Natural killer cell treated with Interleukin-12 subunit alpha and Interleukin-12 subunit beta and Interleukin-15 and Interleukin-18, amount 100 ng/mL, for 72 hours (primary cell): ENCODE measurements at places on chromosomes 2 and 18. TPM values are rescaled to one million over a fixed set of nuclear protein-coding genes. Genes with fewer than 3 reads are reported as not detected.

DNA sequence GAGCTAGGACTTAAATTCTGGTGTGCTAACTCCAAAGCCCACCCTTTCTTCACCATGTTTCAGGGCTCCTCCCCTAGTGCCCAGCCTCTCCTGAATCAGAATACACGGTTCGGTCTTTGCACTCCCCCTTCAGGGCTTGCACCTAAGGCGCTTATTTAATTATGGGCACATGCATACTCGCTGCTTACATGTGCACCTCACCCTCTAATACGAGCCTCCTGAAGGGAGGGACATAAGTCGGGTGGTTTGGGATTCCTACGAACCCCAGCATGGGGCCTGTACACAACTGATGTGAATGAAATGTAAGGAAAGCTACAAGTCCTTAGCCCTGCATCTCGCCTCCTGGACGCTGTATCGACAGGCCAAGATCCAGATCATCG, 435 bp downstream of the IFT172 start:
- DNase-seq, result no peak

- DNase-seq, result no peak
Observed at GRCh38 chr2:233996461-233996860, 54.0 kb upstream of the SPP2 start.

DNA sequence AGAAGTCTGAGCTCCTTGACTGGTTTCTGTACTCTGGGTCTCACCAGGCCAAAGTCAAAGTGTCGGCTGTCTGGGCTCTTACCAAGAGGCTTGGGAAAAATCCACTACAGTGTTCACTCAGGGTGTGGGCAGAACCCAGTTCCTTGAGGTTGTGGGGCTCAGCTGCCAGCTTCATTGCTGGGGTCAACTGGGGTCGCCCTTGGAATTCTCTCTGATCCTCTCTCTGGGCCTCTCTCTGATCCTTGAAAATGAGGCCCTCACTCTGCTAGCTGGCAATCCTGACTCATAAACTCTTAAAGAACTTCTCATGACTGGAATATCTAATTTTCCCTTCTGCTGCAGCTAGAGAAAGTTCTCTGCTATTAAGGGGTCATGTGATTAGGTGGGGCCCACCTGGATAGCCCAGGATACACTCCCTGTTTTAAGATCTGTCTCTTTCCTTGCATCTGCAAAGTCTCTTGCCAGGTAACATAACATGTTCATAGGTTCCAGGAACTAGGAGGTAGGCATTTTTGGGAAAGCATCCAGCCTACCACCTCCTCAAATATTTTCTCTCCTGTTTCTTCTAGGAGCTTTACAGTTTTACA, 66.3 kb downstream of the SP110 start:
- no peak for DNase-seq

DNA sequence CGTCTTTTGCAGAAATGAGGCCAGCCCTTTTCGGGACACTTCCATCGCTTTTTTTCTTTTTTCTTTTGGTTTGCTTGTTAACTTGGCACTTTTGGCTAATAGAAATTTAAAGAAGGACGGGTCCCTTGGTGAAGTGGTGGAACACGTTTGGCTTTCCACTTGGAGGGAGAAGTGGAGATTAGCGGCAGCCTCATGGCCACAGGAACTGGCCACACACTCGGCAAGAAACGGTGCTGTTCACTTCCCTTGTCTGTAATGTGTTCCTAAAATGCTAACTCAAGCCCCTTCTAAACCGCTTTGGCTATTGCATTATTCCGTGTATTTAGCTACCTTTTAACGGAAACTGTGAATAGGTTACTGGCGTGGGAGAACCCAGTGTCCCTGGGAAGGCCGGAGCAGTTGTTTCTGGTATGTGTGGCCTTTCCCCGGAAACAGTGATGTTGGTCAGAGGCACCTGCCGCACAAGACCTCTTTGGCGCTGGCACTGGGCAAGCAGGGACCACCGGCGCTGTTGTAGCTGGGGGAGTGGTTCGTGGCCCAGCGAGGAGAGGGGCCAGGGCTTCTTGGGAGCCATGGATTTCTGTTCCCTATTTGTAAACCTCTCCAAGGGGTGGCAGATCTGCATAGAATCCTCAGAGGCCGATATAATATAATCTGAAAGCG, 981 bp downstream of the RAMP1 start:
- no peak for DNase-seq

GRCh38 chr18:57581301-57581934, 5.1 kb downstream of the FECH start:
- no peak for DNase-seq

GRCh38 chr18:60383893-60384292, 11.3 kb upstream of the MC4R start:
- DNase-seq, result no peak

DNA sequence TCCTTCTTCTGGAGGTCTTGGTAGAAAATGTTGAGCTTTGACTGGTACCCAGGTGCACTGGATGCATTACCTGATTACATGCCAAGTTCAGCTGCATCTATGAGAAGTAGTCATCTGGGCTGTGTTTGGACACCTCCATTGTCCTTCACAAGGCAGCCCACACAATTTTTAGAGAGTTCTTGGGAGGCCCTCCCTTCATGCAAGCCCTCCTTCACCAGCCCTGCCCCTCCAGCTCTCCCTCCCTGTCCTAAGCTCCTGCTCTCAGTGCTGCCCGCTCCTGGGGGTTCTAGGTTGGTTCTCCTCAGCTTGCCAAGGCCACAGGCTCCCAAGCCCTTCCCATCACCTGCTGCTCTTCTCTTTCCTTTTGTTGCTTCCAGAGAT, 148.7 kb downstream of the DYSF start:
- DNase-seq, result peak; percentile 38

- no peak for DNase-seq
Observed at GRCh38 chr2:235041221-235041917, 89.6 kb downstream of the SH3BP4 start.

DNA sequence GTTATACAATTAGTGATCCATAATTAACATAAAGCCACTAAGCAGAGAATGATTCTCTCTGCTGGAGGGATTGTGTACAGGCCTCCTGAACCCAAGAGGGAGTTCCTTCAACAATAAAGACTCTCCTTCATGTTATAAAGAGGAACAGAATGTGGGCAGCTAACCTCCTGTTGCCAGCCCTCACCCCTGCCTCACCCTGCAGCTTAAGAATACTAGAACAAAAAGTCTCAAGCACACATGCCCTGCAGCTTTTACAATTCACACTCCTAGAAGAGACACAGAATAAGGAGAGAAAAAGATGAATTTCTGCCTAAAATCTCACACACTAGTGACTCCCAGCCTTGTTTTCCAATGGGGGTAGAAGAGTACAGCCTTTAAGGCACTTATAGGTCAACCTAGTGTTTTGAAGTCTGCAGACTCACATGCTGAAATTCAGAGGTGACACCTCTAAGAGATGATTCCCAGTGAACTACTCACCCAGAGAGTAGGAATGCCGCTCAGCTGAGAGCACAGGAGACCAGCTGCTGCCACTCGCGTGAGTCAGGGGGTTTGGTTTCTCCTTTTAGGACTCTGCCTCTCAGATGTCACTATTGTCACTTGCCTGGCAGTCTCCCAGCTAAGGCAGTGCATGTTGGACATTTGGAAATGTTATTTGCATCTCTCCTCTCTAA, 32.5 kb upstream of the IL1RL1 start:
- no peak for DNase-seq

DNA sequence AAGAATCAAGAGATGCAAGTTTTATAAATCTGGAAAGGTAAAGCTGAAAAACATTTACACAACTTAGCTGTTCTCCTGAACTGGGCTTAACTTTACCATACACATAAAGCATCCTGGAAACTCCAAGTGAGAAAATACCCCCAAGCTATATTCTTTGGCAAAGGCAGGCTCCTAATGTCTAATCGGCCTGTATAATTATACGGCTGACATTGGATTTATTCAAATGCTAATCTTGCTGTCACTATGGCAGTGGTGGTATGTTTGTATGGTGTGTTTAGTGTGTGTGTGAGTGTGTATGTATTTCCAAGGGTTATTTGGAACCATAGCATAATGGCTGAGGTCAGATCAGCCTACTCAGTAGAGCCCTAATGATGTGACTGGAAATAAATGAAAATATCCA, 1031.8 kb upstream of the ZEB2 start:
- no peak for DNase-seq

- no peak for DNase-seq
Observed at GRCh38 chr2:69939722-69940121, 21.7 kb downstream of the ASPRV1 start.

- no peak for DNase-seq
Observed at GRCh38 chr2:88265352-88266303, 95.5 kb downstream of the THNSL2 start.

DNA sequence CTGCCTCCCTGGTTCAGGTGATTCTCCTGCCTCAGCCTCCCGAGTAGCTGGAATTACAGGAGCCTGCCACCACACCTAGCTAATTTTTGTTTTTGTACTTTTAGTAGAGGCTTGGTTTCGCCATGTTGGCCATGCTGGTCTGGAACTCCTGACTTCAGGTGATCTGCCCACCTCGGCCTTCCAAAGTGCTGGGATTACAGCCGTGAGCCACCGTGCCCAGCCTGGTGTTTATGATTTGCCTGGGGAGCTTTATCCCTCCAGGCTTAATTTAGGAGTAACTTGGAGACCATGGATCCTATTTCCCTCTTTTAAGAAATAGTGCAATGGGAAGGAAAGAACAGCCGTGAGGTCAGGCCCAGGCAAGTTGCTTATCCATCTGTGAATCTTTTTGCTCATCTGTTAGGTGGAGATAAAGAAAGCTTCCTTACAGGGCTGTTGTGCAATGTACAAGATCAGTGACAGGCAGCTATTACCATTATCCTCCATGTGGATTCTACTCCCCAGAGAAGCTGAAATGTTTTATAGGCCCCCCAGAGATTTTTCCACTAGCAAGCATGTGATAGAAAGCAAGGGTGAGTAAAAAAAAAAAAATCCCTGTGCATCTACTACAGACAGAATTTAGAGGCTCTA, 104.9 kb upstream of the MGAT5 start:
- DNase-seq, result no peak

- no peak for DNase-seq
Observed at GRCh38 chr2:75421986-75422385, 138.8 kb downstream of the EVA1A start.

GRCh38 chr2:12265646-12266045, 451.1 kb upstream of the TRIB2 start:
- DNase-seq, result no peak

DNA sequence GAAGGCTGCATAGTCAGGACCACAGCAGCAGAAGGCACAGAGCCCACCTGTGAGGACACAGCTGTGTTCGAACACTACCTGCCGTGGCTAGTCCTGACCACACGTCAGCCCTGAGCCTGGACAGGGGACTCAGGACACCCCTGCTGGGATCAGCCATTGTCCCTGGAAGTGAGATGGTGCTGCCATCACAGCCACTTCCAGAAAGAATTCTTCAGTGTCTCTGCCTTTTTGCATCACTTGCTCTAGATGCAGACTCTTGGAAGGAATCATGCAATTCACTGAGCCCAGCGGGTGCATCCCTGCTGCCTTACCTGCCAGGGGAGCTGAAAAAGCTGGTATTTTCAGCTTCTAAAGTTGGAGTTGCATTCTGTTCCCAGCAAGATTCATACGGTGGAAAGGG, 49.3 kb downstream of the LAMA3 start:
- DNase-seq, result no peak

- no peak for DNase-seq
Observed at GRCh38 chr2:8976442-8977259, 26.8 kb downstream of the MBOAT2 start.

- no peak for DNase-seq
Observed at GRCh38 chr18:69817335-69817940, 130.2 kb downstream of the CD226 start.

DNA sequence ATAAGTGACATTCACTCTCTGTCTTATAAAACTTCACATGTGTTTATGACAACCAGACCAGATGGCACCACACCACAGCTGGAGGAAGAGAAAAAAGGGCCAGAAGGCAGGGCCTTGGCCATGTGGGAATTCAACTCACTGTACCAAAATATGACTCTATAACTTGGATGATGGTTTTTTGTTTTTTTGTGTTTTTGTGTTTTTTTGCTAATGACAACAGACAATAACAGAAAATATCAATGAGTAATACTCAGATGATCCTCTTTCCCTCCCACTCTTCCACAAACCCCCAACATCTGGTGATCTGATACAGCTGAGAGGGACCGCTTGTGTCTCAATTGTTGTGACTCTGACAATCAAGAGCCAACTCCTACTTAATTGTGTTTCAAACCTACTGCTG, 12.4 kb downstream of the NMI start:
- DNase-seq, result no peak

DNA sequence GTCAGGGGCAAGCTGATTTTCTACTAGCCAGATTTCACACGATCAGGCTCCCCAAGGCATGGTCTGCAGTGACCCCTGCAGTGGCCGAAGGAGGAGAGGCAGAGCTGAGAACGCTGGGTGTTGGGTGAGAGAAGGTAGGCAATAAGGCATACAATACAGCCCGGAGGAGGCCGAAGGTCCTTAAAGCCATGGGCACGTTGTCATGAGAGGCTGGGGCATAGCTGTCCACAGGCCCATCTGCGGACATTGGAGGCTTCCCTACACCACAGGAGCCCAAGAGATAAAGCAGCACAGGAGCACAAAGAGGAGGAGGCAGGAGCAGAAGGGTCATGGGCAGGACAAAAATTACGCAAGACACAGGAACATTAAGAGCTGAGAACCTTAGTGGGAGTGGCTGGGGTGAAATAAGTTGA, 16.7 kb upstream of the BZW1 start:
- no peak for DNase-seq

DNA sequence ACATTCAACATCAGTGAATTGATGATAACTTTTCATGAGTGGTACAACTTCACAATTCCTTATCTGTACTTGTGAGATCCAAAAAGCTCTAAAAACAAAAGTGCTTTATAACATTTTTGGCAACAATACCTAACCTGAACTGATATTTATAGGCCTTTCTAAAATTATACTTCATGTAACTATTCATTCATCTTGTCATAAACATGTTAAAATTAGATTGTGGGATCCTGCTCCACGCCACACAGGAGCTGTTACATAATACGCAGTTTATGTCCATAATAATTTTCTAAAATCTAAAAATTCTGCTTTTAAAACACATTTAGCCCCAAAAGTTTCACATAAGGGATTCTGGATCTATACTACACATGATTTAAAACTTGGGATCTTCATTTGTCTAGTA, 908.5 kb upstream of the CHAC2 start:
- DNase-seq, result no peak

DNA sequence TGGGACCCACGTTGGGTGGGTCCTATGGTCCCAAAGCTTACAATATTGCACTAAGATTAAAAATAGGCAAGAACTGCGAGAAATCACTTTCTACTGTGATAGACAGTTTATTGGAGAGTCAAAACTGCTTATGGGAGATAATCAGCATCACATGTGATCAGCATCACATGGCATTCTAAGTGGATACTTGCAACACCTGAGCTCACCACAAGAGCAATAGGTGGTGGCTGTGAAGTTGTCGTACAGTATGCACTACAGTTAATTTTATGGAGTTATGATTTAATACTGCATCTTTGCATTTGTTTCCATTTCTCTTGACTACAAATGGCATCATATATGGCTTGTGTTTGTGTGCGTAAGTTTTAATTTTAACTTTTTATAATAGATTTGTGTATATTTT, 11.6 kb downstream of the PNO1 start:
- no peak for DNase-seq

IFT172 gene
- 11.1 TPM for total RNA-seq

GAREM2 gene
- 4.1 TPM for total RNA-seq

WDR43 gene
- total RNA-seq, result 85.8 TPM

CLEC4F gene
- total RNA-seq, result 8.9 TPM
